Uterus (tissue), 4 donors: ENCODE measurements at places on chromosomes 7 and 10.
A peak's percentile ranks its signal among the peaks of the same experiment; 100 is the strongest.

- no peaks in the 10 kb centered on the region for H3K27me3 ChIP-seq
- H3K4me1 ChIP-seq, result no peaks in the 10 kb centered on the region
- H3K36me3 ChIP-seq, result no peaks in the 10 kb centered on the region
These were observed 4.6 kb upstream of the SMARCD3 start for GRCh38 chr7:151252961-151253711.

DNA sequence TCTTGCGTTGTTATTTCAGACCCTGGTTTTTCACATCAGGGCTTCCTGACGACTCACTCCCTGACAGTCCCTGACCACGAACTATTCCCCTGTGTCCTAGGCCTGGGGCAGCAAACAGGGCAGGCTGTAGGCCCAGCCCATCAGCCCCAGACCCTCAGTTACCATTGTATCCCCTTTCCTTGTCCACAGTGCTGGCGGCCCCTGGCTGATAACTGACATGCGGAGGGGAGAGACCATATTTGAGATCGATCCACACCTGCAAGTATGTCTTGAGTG, 50.5 kb upstream of the TRIM8 start:
- H3K36me3 ChIP-seq, result no peaks in the 10 kb centered on the region
- no peaks in the 10 kb centered on the region for H3K4me1 ChIP-seq
- H3K27me3 ChIP-seq, result no peaks in the 10 kb centered on the region
- no peak overlapping the region for H3K27ac ChIP-seq
- no peak overlapping the region for H3K4me3 ChIP-seq
- DNase-seq, result no peak

- H3K36me3 ChIP-seq, result no peaks in the 10 kb centered on the region
- no peak for DNase-seq
- H3K27me3 ChIP-seq, result no peaks in the 10 kb centered on the region
- H3K4me3 ChIP-seq, result no peak overlapping the region
These were observed 262.3 kb downstream of the SORCS3 start for GRCh38 chr10:104903433-104903832.

DNA sequence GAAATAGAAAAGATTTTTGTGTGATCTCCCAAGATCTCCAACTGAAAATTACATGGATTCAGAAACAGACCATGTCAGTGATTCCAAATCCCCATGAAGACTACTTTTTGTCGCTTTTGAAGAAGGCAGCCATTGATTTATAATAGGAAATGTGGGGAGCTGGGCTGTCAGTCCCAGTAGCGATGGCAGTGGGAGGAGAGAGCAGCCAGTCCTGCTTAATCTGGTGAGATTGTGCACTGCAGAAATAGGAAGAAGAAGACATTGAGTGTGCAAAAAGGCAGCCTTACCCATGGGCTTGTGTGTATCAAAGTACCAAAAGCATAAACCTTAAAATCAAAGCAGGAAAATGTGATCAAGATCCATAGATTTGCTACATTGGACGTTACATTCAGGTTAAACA, 4.8 kb downstream of the ADRB1 start:
- no peak overlapping the region for H3K4me3 ChIP-seq
- DNase-seq, result no peak
- H3K4me1 ChIP-seq, result no peaks in the 10 kb centered on the region
- peaks cover 4% of the 10 kb centered on the region for H3K27me3 ChIP-seq
- no peaks in the 10 kb centered on the region for H3K36me3 ChIP-seq

- DNase-seq, result no peak
- no peaks in the 10 kb centered on the region for H3K36me3 ChIP-seq
- H3K4me1 ChIP-seq, result no peaks in the 10 kb centered on the region
- no peaks in the 10 kb centered on the region for H3K27me3 ChIP-seq
- no peak overlapping the region for H3K4me3 ChIP-seq
- no peak overlapping the region for H3K27ac ChIP-seq
These were observed 489.5 kb downstream of the GATA3 start for GRCh38 chr10:8544057-8544380.

DNA sequence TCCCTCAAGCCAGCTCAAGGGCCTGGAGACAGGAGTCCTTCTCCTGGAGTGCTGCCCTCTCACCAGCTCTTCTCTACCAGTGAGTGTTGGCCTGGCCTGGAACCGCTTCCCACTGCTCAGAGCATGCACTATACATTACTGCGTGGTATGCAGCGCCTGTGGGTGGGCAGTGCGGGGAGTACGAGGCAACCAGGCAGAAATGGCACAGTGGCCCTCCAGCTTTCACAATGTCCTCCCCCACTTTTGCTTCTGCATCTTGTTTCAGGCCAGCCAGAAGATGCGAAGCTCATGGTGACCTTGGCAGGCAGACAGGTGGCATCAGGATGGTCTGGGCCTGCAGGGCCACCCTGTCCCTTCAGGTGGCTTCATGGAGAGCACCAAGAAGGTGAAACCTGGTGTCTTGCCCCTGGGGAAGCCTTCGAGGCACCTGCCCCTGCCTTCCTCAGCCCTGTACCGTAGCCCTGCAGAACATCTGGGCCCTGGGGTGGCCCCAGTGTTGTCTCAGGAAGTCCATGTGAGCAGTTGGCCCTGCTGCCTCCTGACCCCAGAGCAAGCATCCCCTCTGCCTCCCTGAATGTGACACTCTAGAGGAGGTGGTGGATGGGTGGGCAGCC, 35.8 kb downstream of the RASGEF1A start:
- H3K4me3 ChIP-seq, result no peak overlapping the region
- no peaks in the 10 kb centered on the region for H3K4me1 ChIP-seq
- no peaks in the 10 kb centered on the region for H3K36me3 ChIP-seq
- peak; percentile 5 for DNase-seq
- no peak overlapping the region for H3K27ac ChIP-seq
- H3K27me3 ChIP-seq, result no peaks in the 10 kb centered on the region

- H3K4me1 ChIP-seq, result no peaks in the 10 kb centered on the region
- H3K36me3 ChIP-seq, result no peaks in the 10 kb centered on the region
- DNase-seq, result no peak
- H3K27me3 ChIP-seq, result no peaks in the 10 kb centered on the region
These were observed 157.3 kb downstream of the CTTNBP2 start for GRCh38 chr7:117715784-117716445.
